ENCODE measurements at places on chromosomes 3 and 15. TPM values are rescaled to one million over a fixed set of nuclear protein-coding genes. Genes with fewer than 3 reads are reported as not detected.

HTR3E gene
- total RNA-seq = 0.63 TPM

TNFSF10 gene
- total RNA-seq = 4.3 TPM

CAPN3 gene
- 33.6 TPM for total RNA-seq

FANCD2OS gene
- 14.3 TPM for total RNA-seq

UBAP1L gene
- total RNA-seq = 11.3 TPM

CORO2B gene
- 2.2 TPM for total RNA-seq

GOLGA6L24 gene
- 1.2 TPM for total RNA-seq

CXCR6 gene
- 0.62 TPM for total RNA-seq

GHSR gene
- total RNA-seq = 0.31 TPM

ZBTB47 gene
- 22.8 TPM for total RNA-seq

HACD3 gene
- 37.5 TPM for total RNA-seq

THSD4 gene
- 18.2 TPM for total RNA-seq

DNA sequence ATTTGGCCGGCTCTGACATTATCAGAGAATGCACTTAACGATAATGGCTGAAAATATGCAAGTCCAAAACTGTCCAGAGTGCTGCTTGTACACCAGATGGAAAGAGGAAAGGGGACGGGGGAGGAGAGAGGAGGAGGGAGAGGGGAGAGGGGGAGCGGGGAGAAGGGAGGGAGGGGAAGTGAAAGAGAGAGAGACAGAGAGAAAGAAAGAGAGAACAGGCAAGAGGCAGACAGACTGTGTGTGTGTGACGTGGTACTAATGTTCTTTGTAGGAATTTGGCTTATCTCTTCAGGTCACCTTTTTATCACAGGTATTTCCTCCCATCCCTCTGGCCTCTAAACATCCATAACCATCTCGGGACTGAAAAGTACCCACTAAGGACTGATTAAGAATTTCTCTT is 75.1 kb upstream of the LMOD3 start:
- no peak overlapping the region for H3K27ac ChIP-seq
- no peaks in the 10 kb centered on the region for H3K36me3 ChIP-seq
- no peak overlapping the region for H3K4me3 ChIP-seq
- no peaks in the 10 kb centered on the region for H3K4me1 ChIP-seq
- H3K27me3 ChIP-seq = no peaks in the 10 kb centered on the region
- DNase-seq = no peak

GRCh38 chr3:175564363-175564762 is 705.2 kb downstream of the NAALADL2 start:
- H3K27ac ChIP-seq = no peak overlapping the region
- DNase-seq = no peak
- H3K4me1 ChIP-seq = no peaks in the 10 kb centered on the region
- no peaks in the 10 kb centered on the region for H3K27me3 ChIP-seq

DNA sequence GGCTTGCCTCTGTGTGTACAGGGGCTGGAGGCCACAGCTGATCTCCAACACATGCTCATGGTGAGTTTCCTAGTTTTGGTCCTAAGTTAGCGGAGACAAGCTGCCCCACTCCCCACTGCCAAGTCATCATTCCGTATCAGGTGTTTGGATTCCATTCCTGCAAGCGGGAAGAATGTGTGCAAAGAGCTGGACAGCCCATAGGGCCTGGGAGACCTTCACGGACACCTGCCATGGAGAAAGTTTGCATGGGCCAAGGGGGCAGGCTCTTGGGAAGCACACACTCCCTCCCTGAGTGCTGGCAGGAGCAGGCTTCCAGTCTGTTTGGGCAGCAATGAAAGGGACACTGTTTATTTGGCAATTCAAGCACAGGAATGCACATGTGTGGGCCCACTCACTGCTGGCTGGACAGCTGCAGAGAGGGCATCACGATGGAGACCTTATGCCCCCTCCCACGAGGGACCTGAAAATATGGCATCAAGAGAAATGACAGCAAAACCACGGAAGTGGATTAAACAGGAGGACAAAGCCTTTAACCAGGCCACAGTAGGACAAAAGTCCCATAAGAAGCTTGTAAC is 149.7 kb downstream of the KLF13 start:
- no peaks in the 10 kb centered on the region for H3K27me3 ChIP-seq
- H3K27ac ChIP-seq = no peak overlapping the region
- H3K4me1 ChIP-seq = peaks cover 10% of the 10 kb centered on the region
- DNase-seq = peak; percentile 9

DNA sequence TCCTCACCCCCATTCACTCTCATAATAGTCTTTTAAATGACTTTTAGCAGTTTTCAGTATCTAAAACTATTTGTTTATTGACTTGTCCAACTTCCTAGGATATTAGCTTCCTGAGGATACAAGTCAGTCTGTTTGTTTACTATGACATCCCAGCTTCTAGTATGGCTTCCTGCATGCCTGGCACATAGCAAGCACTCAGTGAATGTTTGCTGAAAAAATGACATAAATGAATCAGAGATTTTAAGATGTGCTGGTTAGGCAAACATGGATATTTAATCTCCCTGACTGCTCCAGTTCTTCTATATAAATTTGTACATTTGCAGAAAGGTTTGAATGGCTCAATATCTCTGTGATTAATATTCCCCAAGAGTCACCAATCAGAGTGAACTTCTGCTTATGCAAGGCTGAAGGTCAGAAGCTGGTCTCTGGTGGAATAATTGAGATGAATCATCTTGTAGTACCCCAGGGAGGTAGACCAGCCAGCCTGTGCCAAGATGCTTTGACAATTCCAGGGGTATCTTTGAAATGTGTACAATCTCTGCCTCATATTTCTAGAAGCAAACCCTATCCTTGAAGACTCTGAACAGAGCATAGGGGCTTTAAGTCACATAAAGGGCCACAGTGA is 219.0 kb upstream of the LMCD1 start:
- H3K27ac ChIP-seq = no peak overlapping the region
- no peaks in the 10 kb centered on the region for H3K4me1 ChIP-seq
- no peaks in the 10 kb centered on the region for H3K27me3 ChIP-seq
- H3K36me3 ChIP-seq = no peaks in the 10 kb centered on the region
- no peak for DNase-seq
- no peak overlapping the region for H3K4me3 ChIP-seq

GRCh38 chr3:42256135-42256819 is 9.7 kb downstream of the CCK start:
- no peak for DNase-seq
- H3K27me3 ChIP-seq = no peaks in the 10 kb centered on the region
- H3K4me3 ChIP-seq = no peak overlapping the region
- no peak overlapping the region for H3K27ac ChIP-seq

DNA sequence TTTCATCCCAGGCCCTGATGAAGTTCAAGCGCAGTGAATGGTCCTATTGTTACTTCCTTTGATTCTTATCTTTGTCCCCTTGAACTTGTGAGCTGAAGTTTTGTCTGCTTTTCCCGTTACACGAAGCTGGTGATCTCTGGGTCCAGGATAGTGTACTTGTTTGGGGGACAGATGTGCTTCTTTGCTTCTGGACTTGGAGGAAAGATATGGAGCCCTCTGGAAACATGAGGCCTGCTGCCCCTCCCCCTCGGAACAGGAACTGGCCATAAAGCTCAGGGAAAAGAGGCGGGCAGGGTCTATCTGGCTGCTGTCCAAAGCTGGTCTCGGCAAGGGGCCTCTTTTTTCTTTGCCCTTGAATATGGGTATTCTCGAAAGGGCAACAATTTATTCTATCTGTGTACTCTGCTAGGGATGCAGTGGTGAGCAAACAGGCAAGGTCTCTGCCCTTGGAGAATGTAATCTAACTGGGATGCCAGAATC is 47.6 kb downstream of the IDH2 start:
- H3K36me3 ChIP-seq = no peaks in the 10 kb centered on the region
- no peak overlapping the region for H3K4me3 ChIP-seq
- H3K27ac ChIP-seq = no peak overlapping the region
- H3K27me3 ChIP-seq = no peaks in the 10 kb centered on the region
- H3K4me1 ChIP-seq = no peaks in the 10 kb centered on the region

- peaks cover 4% of the 10 kb centered on the region for H3K4me1 ChIP-seq
- DNase-seq = no peak
- H3K27ac ChIP-seq = no peak overlapping the region
- no peaks in the 10 kb centered on the region for H3K36me3 ChIP-seq
These were observed 75.5 kb downstream of the SERPINI1 start for GRCh38 chr3:167811031-167811430.

DNA sequence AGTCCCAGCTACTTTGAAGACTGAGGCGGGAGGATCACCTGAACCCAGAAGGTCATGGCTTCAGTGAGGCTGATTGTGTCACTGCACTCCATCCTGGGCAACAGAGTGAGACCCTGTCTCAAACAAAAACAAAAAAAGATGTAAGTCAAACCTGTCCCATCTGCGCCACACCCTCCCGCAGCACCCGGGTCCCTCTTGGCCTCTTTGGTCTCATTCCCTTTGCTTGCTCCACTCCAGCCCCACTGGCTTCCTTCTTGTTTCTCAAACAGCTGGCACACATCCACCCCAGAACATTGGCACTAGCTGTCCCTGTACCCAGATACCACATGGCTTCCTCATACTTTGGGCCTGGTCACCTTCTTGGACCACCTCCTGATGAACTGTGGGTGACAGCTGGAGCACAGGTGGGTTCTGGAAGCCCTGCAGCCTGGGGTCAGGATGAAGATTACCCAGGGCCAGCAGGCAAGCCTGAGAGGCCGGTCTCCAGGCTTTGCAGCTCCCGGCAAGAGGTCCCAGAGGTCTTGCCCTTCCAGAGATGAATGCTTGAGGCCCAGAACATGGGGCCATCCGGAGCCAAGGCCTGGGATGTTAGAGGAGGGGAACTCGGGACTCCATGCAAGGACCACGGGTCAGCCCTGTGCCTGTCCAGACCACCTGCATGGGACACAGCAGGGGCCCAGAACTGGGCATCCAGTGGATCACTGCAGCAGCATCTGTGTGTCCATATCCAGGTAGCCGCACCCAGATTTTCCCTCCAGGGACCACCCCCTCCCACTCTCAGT is 10.9 kb upstream of the GATA2 start:
- H3K27ac ChIP-seq = no peak overlapping the region
- DNase-seq = peak; percentile 8
- no peaks in the 10 kb centered on the region for H3K36me3 ChIP-seq
- no peaks in the 10 kb centered on the region for H3K4me1 ChIP-seq

DNA sequence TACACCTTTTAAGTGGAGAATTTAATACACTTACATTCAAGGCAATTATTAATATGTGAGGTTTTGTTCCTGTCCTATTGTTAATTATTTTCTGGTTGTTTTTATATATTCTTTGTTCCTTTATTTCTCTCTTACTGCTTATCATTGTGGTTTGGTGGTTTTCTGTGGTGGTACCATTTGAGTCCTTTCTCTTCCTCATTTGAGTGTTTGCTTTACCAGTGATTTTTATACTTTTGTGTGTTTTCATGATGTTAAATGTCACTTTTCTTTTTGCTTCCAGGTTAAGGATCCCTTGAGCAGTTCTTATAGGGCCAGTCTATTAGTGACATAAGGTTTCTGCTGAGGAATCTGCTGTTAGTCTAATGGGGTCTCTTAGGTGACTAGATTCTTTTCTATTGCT is 116.5 kb downstream of the LRRK1 start:
- no peak for DNase-seq
- no peaks in the 10 kb centered on the region for H3K27me3 ChIP-seq
- H3K27ac ChIP-seq = no peak overlapping the region
- no peak overlapping the region for H3K4me3 ChIP-seq
- no peaks in the 10 kb centered on the region for H3K4me1 ChIP-seq
- H3K36me3 ChIP-seq = no peaks in the 10 kb centered on the region

DNA sequence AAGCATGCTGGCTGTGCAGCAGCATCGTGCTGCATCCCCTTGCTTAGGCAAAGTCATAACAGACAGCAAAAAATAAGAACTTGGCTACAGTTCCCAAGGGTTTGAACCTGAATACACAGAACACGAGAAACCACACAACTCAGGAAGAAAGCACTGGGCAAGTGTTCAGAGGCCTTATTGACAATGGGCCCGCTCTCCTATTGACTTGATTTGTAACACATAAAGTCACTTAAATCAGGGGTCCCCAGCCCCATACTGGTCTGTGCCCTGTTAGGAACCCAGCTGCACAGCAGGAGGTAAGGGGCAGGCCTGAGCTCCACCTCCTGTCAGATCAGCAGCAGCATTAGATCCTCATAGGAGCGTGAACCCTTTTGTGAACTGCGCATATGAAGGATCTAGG is 145.1 kb downstream of the LSAMP start:
- H3K36me3 ChIP-seq = no peaks in the 10 kb centered on the region
- no peaks in the 10 kb centered on the region for H3K4me1 ChIP-seq
- H3K27me3 ChIP-seq = no peaks in the 10 kb centered on the region

GRCh38 chr15:75727851-75728715 is 15.4 kb upstream of the CSPG4 start:
- no peak overlapping the region for H3K4me3 ChIP-seq
- H3K4me1 ChIP-seq = peaks cover 27% of the 10 kb centered on the region
- no peaks in the 10 kb centered on the region for H3K27me3 ChIP-seq
- H3K27ac ChIP-seq = no peak overlapping the region
- no peaks in the 10 kb centered on the region for H3K36me3 ChIP-seq

DNA sequence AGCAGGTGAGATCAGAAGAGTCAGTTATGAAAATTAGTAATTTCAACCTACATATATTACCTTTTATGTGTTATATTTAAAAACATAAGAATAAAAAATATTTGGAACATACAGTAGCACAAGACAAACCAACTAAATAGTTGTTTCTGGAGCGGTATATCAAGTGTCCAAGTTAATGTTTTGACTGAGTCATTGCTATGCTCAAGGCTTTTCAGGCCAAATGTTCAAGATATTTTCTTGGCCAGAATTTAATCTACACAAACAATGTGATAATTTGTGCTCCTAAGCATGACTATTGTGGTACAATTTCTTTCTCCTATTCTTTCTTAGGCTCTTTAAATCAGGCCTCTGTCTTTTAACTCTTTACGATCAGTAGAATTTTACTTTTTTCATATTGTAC is 412.4 kb downstream of the RAP2B start:
- no peaks in the 10 kb centered on the region for H3K4me1 ChIP-seq
- no peaks in the 10 kb centered on the region for H3K36me3 ChIP-seq
- no peaks in the 10 kb centered on the region for H3K27me3 ChIP-seq
- DNase-seq = no peak
- no peak overlapping the region for H3K4me3 ChIP-seq
- no peak overlapping the region for H3K27ac ChIP-seq

GRCh38 chr3:115161168-115161834 is 14.2 kb upstream of the ZBTB20 start:
- DNase-seq = no peak
- H3K4me1 ChIP-seq = no peaks in the 10 kb centered on the region
- H3K4me3 ChIP-seq = no peak overlapping the region
- no peaks in the 10 kb centered on the region for H3K36me3 ChIP-seq

GRCh38 chr15:98967916-98968315 is 39.7 kb downstream of the PGPEP1L start:
- H3K36me3 ChIP-seq = no peaks in the 10 kb centered on the region
- H3K27ac ChIP-seq = no peak overlapping the region
- no peak for DNase-seq
- H3K4me1 ChIP-seq = no peaks in the 10 kb centered on the region
- no peaks in the 10 kb centered on the region for H3K27me3 ChIP-seq
- H3K4me3 ChIP-seq = no peak overlapping the region

DNA sequence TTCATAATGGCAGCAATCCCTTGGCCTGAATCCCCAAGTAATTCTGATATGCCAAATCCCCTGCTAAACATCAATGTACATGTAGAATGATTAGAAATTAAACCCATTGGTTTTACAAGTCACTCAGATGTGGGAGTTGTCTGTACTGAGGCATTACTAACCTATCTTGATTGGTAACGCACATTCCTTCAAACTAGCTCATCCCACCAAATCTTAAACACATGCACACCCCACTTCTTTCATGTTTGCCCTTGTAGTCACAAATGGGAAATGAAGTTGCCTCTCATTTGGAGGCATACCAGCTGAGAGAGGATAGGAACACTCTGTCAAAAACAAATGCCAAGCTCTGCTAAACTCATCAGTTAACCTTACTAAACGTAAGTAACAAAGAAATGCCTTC is 29.1 kb upstream of the MAN2C1 start:
- H3K27ac ChIP-seq = no peak overlapping the region
- no peak overlapping the region for H3K4me3 ChIP-seq
- H3K4me1 ChIP-seq = no peaks in the 10 kb centered on the region
- H3K27me3 ChIP-seq = no peaks in the 10 kb centered on the region
- H3K36me3 ChIP-seq = no peaks in the 10 kb centered on the region

- no peaks in the 10 kb centered on the region for H3K36me3 ChIP-seq
- no peaks in the 10 kb centered on the region for H3K27me3 ChIP-seq
These were observed 52.7 kb downstream of the ZNF445 start for GRCh38 chr3:44424758-44425157.
